ENCODE measurements at places on chromosomes 13 and 19.

- no peak for DNase-seq
Observed at GRCh38 chr19:52600639-52601024, 30.5 kb downstream of the ZNF701 start.

DNA sequence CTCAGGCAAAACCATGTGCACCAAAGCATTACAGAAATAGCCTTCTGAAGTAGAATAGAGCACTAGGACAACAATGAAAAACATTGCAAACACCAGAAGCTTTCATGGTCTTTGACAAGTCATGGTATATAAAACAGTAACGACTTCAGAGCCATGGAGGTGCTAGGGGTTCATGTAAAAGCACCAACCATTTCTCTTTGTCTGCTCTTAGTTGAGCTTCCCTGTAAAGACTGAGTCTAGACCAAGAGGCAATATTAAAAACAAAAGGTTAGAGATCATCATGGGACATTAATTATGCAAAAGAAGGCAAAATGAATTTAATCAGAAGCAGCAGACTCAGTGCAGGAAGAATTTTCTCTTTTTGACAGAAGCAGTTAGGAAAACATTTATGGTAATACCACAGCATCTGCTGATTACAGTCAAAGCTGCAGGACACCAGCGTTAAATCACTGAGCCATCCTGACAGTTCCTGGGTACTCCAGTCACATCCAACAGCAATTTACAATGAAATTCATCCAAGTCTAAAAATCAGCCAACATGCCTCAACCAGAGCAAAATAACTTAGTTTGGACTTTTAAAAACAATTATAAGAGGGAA is 476.8 kb downstream of the DIAPH3 start:
- DNase-seq: no peak

DNA sequence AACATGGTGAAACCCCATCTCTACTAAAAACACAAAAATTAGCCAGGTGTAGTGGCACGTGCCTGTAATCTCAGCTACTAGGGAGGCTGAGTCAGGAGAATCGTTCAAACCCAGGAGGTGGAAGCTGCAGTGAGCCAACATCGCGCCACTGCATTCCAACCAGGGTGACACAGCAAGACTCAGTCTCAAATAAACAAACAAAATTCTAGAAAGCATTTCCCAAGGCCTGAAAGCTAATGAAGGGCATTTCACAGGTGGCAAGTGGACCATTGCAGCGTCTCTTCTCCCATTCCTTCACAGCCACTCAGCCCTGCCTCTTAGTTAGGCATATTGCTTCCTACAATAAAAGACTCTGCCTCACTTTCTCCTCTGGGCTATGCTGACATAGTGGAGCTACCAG is 13.5 kb upstream of the RXFP2 start:
- no peak for DNase-seq

GRCh38 chr13:51683597-51683996 is 99.3 kb downstream of the WDFY2 start:
- DNase-seq: no peak

- no peak for DNase-seq
Observed at GRCh38 chr19:16599655-16600346, 27.6 kb upstream of the SLC35E1 start.

DNA sequence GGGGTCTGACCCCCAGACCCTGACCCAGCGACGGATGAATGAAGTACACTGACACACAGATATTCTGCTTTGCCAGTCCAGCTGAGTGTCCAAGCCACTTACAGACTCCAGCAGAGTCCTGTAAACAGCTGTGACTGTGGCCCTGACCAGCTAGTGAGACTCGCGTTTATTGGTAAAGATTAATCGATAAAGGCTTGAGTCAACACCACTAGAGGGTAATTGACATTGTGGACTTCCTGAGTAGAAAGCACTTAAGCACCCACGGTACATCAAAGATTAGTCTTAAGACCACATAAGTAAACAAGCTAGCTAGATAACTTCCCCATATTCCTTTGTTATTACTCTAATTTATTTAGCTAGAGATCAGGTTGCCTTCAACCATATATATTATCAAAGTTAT is 146.0 kb downstream of the OXGR1 start:
- no peak for DNase-seq

- DNase-seq: no peak
Observed at GRCh38 chr13:51223560-51224270, 1.5 kb downstream of the FAM124A start.

DNA sequence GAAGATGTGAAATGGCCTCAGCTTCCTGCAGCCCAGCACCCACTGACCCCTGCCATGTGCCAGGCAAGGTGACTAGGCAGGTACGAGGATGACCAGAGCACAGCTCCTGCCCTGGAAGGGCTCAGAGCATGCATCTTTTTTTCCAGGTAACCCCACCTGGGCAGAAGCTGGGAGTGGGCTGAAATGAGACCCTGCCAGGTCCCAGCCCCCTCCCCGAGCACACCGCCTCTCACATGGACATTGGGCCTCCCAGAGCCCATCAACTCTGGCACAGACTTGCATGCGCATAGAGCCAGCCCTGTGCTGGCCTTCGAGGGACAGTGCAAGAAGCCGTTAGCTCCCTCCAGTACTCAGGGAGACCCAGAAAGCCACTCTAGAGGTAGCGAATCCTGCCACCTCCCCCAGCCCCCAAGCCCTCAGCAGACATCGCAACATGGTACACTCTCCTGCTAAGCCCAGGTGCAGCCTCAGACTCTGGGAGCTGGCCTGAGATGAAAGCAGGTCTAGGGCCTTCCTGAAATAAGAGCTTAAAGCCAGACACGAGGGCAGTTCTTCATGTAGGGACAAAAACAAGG is 8.9 kb upstream of the VSTM2B start:
- no peak for DNase-seq

DNA sequence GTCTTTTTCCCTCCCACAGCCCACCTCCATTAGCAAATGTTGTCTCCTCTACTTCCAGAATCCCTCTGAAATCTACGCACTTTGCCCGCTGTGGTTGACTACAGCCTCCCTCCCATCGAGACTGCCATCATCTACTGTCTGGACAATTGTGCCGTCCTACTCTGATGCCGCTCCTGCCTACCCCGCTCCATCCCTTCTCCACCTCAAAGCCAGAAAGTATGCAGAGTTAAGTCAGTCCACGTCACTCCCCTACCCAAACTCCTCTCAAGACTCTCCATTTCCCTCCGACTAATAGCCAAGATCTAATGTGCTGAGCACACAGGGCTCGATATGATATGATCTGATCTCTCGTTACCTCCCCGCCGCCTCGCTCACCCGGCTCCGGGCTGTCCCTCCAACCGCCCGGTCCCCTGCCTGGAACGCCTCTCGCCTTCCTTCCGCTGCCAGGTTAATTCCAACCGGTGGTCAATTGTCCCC is 556 bp downstream of the CACTIN start:
- no peak for DNase-seq

- DNase-seq: no peak
Observed at GRCh38 chr19:37466277-37466797, 907 bp downstream of the ZNF569 start.

DNA sequence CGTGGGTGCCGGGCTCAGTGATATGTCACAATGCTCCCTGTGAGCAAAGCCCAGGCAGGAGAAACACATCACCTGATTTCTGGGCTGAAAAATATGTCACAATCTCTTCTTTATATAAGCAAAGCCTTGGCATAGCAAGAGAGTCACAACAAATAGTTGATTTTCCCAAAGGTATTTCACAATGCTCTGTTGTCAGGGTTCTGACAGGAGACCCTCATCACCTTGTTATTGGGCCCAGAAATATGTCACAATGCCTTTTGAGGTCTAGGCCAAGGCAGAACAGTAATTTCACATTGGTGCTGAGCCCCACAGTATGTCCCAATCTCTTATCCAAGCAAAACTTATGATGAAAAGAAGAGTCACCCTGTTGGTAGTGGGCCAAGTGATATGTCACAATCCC is 125.7 kb downstream of the ZNF675 start:
- DNase-seq: no peak

GRCh38 chr13:30443957-30444404 is 21.7 kb downstream of the UBE2L5 start:
- no peak for DNase-seq

DNA sequence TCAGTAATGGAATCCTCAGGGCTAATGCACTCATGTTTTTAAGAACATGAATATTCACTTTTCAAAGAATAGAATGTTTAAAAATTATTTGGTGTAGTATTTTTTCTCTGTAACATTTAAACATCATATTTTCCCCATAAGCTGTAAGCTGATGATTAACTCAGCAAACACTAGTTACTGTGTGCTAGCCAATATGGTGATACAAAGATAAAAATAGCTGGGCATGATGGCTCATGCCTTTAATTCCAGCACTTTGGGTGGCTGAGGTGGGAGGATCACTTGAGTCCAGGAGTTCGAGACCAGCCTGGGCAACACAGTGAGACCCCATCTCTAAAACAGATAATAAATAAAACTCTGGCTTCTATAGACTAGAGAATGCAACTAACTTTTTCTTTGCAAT is 13.2 kb downstream of the RNF17 start:
- DNase-seq: no peak

GRCh38 chr13:41059456-41060081 is 1.7 kb upstream of the WBP4 start:
- no peak for DNase-seq

DNA sequence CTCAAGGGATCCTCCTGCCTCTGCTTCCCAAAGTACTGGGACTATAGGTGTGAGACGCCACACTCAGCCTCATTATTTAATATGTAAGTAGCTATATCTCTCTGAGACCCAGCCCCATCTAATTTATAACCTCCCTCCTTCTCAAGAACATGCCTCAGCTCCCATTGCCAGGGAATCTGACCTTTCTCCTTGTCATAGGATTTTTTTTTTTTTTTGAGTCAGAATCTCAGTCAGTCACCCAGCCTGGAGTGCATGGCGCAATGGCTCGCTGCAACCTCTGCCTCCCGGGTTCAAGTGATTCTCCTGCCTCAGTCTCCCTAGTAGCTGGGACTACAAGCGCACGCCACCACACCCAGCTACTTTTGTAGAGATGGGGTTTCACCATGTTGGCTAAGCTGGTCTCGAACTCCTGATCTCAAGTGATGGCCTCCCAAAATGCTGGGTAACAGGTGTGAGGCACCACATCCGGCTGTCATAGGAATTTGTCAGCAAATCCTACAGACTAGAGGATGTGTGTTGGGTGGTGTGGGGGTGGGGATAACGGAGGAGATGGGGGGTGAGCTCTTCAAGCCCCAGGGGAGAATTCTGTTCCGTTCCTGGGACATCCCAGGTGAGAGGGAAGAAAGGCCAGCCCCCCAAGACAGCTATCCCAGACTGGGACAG is 5.1 kb upstream of the EPS8L1 start:
- DNase-seq: no peak

DNA sequence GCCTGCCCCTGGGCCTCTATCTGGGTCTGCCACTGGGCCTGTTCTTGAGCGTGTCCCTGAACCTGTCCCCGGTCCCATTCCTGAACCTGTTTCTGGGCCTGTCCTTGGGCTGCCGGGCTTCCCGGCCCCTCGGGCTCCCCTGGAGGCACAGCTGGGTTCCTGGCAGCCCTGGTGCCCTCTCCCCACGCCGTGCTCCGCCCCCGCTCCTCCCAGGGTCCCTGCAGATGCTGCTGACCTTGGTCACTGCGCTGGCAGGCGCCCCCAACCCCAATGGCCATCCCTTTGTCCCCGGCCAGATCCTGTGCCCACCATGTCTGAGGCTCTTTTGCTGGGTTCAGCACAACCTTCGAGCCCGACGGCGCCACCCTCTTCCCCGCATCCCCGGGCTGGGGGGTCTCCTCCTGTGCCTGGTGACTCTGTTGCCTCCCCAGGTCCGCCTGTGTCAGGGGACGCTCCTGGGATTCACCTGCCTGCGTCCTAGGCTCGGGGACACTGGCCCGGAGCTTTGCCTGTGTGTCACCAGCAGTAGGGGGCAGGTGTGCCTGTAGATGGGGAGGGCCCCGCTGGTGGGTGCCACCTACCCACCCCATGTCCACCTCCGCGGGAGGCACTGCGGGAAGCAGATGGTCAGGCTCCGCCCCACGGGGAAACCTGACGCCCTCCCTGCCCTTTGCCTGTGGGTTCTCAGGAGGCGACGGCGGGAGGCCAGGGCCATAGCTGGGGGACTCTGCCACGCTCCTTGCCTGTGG is 41.0 kb upstream of the GRTP1 start:
- DNase-seq: peak; percentile 51

- DNase-seq: peak; percentile 77
Observed at GRCh38 chr13:107866032-107866940, 349.1 kb downstream of the LIG4 start.

- DNase-seq: no peak
Observed at GRCh38 chr13:29935309-29935981, 85.0 kb upstream of the UBL3 start.

DNA sequence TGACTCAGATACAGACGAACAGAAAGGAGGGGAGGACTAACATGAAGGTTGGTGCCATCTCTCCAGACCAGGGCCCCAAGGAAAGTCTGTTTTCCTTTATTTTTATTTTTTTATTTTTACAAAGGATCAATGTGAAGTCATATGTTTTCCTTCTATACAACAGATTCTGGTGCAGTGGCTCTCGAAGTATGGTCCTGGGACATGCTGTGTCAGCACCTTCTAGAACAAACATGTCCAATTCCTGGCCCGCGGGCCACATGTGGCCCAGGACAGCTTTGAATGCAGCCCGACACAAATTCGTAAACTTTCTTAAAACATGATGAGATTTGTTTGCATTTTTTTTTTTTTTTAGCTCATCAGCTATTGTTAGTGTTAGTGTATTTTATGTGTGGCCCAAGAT is 174.7 kb downstream of the FLT1 start:
- DNase-seq: no peak

DNA sequence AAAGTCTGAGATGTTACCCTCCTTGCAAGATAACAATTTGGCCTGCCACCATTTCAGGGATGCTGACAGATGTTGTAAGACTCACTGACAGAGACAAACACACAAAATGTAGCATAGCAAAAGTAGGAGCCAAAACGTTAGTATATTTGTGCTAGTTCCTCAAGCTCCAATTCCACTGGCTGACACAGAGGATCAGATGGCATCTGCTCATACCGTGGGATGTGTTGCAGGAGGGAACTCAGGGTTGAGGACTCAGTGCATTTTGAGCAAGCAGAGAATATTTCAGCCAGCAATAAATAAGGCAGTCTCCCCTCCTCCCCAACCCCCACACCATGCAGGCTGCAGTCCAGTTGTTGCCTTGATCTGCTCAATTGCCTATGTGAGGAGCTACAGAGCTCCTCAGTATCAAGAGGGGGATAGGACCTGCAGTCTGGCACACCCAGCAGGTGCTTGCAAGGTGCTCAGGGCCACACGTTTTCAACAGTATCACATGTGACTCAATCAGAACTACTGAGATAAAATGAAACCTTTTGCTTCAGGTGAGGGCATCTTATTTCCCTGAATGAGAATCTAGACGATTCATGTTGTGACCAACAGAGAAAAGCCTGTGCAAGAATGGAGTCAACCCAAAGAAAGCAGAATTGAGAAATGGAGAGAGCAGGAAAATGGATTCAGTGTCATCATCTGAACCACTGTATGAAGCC is 23.6 kb upstream of the LRCH1 start:
- no peak for DNase-seq

DNA sequence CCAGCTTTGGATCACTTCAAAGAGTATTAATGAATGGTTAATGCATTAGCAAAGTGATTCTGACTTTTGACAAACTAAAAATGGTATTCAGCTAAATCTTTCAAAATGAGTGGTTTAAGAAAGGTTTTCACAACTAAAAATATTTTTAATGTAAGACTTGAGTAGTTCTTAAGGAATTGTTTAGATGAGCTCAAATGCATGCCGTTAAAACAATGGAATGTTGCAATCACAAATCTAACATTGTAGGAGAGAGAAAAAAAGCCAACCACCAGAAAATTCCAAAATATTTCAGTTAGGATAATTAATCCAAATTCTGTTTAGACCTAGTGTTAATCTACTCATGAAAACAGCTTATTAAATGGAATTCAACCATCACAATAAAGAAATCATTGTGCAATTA is 1044.8 kb upstream of the SLC10A2 start:
- no peak for DNase-seq

- DNase-seq: no peak
Observed at GRCh38 chr13:28710161-28710560, 8.6 kb downstream of the SLC46A3 start.

All from NCI-H1092 (cell line).